Renal cortical epithelial cell (primary cell): ENCODE measurements at places on chromosomes 1 and 21. TPM values are rescaled to one million over a fixed set of nuclear protein-coding genes. Genes with fewer than 3 reads are reported as not detected.

DNA sequence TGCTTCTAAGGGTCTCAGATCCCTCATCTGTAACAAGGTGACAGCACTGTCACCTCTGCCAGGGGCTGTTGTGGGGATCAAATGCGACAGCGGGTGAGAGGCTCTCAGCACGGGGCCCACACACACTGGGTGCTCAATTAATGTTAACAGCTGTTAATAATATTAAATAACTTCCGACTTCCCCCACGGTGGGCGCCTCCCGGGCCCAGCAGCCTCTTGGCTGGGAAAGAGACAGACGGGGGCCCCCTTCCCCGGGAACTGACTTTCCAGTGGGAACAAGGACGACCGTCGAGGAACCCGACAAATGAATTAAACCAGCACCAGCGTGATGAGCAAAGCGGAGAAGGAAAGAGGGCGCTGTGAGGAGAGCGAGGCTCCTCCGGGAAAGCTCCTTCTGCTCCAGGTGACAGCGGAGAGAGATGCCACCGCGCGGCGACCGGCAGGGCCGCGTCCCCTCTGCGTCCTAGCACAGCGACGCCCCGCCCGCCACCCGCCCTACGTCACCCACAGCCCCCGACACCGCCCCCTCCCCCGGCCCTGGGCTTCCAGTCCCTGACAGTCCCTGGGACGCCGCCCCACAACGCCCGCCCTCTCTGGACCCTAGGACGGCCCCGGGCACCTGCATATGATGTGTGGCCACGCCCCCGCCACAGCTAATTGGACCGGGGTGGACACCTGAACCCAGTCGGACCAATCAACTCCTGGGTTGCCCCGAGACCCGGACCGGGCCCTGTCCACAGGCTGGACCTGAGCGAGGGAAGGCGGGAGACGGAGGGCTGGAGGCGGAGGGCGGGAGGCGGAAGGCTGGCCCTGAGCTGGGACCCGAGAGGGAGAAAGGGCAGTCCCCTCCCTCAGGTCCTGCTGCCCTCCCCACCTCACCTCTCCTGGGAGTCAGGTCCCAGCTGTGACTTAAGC, 38.2 kb downstream of the MATN1 start:
- DNase-seq = peak; percentile 40

Gene ECM1
- 0.35 and 0.60 TPM in 2 replicates for total RNA-seq

Gene AGO4
- 12.5 and 19.9 TPM in 2 replicates for total RNA-seq

- DNase-seq = peak; percentile 72
Measured at GRCh38 chr1:106746448-106747085, 309.9 kb upstream of the PRMT6 start.

GRCh38 chr1:9317591-9318417, 25.1 kb downstream of the SPSB1 start:
- DNase-seq = no peak

- DNase-seq = no peak
Measured at GRCh38 chr21:26117324-26117971, 53.1 kb downstream of the APP start.

Gene PTGER3
- total RNA-seq = 0.20 and 0.52 TPM in 2 replicates
